ENCODE measurements at places on chromosomes 7 and 10.

DNA sequence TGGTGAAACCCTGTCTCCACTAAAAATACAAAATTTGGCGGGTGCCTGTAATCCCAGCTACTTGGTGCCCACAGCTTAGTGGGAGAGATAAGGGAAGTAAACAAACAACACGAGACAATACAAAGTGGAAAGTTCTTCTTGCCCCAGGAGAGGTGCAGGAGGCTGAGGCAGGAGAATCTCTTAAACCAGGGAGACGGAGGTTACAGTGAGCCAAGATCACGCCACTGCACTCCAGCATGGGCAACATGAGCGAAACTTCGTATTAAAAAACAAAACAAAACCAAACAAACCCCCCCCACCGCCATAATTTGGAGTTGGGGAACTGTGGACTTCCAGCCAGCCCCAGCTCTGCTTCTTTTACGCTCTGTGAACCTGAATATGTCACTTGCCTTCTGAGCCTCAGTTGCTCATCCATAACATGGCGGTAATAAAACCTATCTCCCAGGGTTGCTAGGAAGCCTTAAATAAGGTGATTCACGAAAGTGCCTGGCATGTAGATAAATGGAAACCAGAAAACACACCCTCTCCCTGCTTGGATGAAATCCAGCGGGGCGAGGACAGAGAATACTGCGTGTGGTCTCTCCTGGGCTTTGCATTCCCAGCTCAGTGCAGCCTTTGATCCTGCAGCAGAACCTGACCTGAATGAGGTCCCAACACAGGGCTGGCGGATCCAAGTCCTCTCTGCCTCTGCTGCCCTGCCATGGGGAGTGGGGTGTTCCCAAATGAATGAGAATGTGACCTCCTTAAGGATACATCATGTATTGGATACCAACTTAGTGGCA is 10.2 kb downstream of the MLXIPL start:
- no peak for DNase-seq

- no peak for DNase-seq
Observed at GRCh38 chr7:5183155-5183554, 6.9 kb upstream of the WIPI2 start.

- DNase-seq = no peak
Observed at GRCh38 chr10:76939933-76940468, 697.6 kb downstream of the KCNMA1 start.

GRCh38 chr7:49771427-49772176 is 1.8 kb upstream of the VWC2 start:
- no peak for DNase-seq

GRCh38 chr7:11060893-11061292 is 87.2 kb downstream of the PHF14 start:
- DNase-seq = no peak

GRCh38 chr7:133051066-133051465 is 30.8 kb downstream of the CHCHD3 start:
- DNase-seq = no peak

DNA sequence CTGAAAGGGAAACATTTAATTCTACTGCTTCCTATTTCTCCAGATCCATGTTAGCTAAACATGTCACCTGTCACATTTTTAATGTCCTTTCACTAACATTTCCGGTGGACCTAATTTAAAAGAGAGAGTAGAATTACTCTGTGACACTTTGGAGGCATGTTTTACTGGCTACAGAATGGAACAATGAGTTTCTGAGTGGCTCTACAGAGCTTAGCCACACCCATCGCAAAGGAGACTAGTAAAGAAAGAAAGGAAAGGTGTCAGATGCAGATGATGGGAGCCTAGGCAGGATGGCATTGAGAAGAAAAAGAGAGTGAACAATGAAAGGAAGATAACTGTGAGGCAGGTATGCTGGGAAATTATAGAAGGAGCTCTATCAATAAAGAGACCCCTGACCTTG is 35.9 kb downstream of the NDUFB2 start:
- DNase-seq = no peak

GRCh38 chr7:126689037-126689436 is 563.7 kb downstream of the GRM8 start:
- DNase-seq = no peak

DNA sequence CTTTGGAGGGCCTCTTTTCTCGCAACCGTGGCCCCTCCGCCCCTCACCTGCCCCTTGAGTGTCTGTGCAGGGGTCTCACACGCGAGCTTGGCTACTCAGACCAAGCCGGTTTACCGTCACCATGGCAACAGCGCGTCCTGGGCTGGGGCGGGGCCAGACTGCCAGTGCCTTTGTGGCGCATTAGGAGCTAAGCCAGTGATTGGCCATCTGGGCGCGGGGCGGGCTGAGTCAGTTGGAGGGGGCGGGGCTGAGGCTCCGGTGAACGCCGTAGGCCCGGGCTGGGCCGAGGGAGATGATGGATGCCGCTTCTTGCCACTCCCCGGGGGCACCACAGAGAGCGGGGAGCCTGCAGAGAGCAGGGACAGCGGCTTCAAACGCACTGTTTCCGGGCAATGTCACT is 48.7 kb upstream of the FXYD4 start:
- no peak for DNase-seq

All from SIG-M5 (cell line).